Endodermal cell (in vitro differentiated cells): ENCODE measurements at places on chromosomes 2 and 18.

DNA sequence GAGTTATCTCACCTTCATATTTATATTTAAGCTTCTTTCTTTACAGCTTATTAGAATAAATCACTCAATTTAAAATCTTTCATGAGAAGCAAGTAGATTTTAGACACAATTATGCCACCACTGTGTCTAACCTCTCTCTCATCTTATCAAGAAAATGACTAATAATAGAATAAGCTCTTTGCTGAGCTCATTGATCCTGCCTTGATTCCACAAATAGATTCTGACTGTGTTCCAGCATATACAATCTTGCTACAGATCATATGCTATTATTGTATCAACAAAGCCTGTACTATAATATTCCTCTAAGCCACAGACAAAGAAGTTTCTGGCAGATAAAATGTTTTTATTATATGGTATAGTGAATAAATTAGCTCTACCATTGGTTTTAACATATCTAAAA lies 168.7 kb upstream of the GULP1 start:
- DNase-seq: no peak

DNA sequence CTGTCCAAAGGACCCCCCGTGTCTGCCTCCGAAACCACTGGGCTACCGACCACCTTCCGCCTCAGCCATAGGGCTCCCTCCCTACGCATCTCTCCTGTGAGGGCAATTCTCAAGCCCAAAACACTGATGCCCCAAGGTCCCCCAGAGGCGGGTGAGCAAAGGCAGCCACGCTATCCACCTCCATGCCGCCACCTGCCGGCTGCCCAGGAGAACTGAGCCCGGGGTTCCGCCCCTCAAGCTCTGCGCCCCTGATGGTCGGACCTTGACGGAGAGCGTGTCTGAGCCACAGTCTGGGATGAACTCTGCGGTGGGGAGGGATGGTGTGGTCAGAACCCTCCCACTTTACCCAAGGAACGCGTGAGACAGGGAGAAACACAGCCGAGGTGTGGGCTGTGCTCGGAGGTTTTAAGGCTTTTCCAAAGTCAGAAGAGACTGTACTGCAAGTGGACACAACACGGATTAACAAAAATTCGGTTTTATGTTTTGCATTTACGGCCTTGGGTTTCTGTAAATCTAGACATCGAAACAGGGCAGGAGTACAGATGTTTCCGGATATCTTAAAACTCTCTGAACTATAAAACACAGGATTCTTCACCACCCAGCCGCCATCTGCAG lies 114.1 kb downstream of the ZNF516 start:
- DNase-seq: peak; percentile 94

- DNase-seq: peak; percentile 73
These were observed 45.2 kb downstream of the ADNP2 start for GRCh38 chr18:80154293-80154692.

GRCh38 chr2:230591850-230592249 lies 120.8 kb upstream of the CAB39 start:
- no peak for DNase-seq

- DNase-seq: no peak
These were observed 112.6 kb upstream of the MCFD2 start for GRCh38 chr2:47028171-47028570.

GRCh38 chr2:127379712-127380355 lies 7.9 kb downstream of the MAP3K2 start:
- DNase-seq: no peak

- peak; percentile 90 for DNase-seq
These were observed 131.3 kb upstream of the CBLN2 start for GRCh38 chr18:72675394-72675793.

DNA sequence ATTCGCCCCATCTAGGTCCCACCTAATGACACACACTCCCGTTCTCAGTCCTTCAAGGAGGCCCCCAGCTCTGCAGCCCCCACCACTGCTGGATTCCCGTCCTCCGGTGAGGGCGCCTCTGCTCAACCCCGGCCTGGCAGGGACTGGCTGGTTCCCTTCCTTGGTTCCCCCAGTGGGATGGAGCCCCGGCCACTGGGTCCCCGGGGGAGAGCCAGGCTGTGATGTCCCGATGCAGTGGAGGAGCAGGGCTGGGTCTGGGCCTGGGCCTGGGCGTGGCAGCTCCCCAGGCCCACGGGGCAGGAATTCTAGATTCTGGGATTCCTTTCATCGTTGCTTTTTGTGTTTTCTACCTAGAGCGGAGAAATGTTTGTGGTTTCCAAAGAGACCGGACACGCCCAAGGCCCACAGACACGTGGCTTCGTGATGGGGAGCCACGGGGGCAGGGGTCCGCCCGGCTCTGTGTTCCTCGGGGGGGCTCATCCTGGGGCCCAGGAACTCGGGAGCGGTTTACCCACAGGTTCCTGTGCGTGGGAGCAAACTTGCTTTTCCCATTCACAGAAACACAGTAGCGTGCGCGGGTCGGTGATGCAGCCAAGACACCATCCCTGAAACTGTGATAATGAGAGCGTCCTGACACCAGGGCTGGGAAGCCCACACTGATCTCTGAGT lies 67.0 kb downstream of the SLC66A2 start:
- no peak for DNase-seq

DNA sequence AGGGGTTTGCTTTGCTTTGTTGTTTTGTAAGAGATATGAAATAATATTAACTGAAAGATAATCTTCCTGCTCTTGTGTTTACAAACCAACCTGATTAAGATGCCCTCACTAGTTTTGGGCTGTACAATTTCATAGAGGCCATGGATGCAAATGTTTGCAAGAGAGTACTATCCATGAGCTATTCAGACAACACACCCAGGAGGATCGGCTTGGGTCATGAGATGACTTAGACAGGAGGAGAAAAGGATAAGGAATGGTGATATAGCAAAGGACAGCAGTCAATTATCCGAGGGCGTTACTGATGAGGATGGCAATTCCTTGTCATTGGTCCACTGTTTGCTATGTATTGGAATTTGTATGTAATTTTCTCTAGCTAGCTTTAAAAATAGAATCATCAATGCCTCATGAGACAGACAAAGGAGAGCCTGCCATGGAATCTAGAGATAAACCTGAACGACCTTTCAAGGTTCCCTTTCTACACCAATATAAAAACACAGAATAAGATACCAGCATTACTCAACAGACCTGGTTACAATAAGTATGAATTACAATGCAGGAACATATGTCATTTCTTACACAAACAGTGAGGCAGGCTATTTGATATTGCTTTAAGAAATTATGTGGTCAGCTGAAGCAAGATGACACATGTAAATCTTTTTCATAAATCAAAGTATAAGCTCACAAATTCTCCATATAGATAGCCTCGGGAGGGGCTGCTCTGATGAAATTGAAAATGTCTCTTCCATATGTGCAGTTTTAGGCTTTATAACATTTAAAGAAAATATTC lies 54.4 kb upstream of the SOS1 start:
- DNase-seq: no peak

DNA sequence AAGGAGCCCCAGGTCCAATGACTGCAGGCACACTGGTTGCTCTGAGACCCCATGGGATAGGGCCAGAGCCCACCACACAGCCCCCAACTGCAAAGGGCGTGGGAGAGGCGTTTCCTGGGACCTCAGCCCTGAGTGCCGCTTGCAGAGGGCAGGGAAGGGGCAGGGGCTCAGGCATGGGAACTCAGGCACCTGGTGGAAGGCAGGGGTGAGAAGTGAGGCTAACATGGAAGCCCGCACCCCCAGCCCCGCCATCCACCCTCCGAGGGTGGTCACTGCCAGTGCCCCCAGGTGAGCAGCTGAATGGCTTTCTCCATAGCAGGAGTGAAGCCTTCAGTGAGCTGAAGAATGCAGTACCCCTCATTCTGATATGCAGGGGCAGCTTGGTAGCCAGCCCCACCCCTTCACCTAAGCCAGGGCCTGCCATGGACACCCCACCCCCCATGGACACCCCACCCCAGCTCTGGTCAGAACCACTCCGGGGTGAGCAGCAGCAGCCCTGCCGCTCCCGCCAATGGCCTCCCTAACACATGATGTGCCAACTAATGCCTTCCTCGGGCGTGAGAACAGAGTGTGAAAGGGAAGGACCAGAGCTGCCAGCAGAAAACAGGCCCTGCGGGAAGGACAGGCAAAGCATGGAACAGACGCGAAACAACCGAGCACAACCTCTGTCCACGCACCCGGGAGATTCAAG lies 6.6 kb downstream of the KIF1A start:
- DNase-seq: peak; percentile 30

- DNase-seq: no peak
These were observed 5.0 kb downstream of the CD28 start for GRCh38 chr2:203711399-203711798.

GRCh38 chr2:196823750-196824522 lies 14.8 kb upstream of the C2orf66 start:
- DNase-seq: no peak

GRCh38 chr2:208092093-208092832 lies 32.1 kb downstream of the CRYGD start:
- DNase-seq: no peak

DNA sequence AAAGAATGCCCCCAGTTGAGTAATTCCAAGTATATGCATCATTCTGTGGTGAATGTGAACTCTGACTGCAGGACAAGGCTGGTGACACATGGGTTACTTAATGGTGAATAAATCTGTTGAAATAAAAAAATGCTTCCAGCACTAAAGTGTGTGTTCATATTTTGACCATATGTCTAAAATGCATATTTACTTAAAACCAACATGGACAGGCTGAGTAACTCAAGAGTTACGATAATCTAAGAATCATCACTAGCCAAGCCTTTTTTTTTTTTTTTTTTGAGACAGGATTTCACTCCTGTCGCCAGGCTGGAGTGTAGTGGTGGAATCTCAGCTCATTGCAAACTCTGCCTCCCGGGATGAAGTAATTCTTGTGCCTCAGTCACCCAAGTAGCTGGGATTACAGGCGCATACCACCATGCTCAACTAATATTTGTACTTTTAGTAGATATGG lies 47.1 kb upstream of the CCBE1 start:
- no peak for DNase-seq

- no peak for DNase-seq
These were observed 21.9 kb downstream of the SDC1 start for GRCh38 chr2:20203072-20203471.

GRCh38 chr2:202148515-202149154 lies 75.6 kb downstream of the KIAA2012 start:
- DNase-seq: peak; percentile 64

DNA sequence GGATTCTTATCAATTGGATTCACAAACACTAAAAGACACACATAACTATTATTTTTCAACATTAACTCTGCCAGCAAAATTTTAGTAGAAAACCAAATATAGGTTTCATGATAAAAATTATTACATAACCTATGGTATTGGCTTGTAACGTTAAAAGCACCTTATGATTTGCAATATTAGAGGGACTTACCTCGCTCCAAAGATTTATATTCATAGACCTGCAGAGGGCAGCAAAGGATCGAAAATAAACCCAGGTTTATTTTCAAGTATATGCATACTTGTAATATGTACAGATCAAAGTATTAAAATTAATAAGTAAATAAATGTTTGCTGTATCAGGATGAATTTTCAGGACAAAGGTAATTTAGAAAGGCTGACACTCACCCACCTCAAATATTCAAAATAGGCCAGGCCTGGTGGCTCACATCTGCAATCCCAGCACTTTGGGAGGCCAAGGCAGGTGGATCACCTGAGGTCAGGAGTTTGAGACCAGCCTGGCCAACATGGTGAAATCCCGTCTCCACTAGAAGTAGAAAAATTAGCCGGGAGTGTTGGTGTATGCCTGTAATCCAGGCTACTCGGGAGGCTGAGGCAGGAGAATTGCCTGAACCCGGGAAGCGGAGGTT lies 45.3 kb downstream of the LRPPRC start:
- DNase-seq: no peak

DNA sequence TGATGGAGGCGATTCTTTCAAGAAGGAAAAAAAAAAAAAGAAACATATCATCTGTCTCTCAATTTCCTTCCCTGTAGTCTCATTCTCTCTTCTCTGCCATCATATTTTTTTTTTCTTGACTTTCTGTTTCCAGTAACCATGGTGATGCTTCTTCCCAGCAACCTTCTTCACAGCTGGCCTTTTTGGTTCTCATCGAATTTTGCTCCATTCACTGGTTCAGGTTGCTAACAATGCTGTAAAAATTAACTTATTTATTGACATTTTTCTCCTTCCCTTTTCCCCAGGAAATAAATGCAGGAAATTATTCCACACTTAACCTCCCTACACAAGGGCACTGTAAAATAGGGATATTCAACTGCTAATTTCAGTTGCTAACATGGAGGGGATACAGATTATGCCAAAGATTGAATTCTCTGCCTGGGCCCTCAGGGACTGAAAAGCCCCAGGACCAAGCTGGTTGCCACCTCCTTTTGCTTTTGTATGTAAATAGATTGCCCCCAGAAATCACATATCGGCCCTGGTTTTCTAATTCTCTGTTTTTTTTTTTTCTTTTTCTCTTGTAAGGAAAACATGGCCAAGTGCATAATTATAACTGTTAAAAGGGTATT lies 154.7 kb downstream of the MAP2 start:
- DNase-seq: no peak

GRCh38 chr2:8364668-8365067 lies 317.2 kb upstream of the ID2 start:
- no peak for DNase-seq

DNA sequence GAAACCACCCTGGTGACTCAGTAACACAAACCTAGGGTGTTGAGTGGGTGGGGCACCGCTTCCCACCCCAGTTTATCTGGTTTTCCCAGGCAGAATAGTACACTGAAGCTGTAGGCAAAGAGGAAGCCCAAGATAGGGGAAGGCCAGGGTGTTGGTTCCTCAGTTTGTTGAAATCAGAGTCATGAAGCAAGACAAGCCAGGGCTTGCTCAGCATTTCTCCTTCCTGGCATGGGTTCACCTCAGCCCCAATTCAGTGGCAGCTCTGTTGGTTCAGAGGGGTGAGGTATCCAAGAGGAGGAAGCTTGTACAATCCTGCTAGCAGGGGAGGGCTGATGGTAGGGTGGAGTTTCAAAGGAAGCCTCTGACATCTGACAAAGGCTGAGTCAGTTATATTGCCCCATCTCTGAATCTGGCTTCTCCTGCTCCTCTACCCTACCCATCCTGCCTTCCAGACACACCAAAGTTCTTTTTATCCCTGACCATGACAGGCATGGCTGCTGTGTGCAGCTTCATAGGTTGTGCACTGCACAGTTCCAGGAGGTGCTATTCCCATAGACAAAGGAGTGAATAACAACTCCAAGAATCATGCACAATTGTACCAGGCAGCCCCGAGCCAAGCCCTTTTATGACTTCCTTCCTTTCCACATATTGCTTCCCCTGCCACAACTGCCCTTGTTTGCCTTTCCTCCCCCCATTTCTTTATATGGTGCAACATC lies 24.9 kb upstream of the RAB10 start:
- no peak for DNase-seq

- DNase-seq: no peak
These were observed 15.8 kb downstream of the PLEKHA3 start for GRCh38 chr2:178496049-178496448.

GRCh38 chr2:120204022-120204405 lies 19.2 kb downstream of the TMEM185B start:
- peak; percentile 63 for DNase-seq

- no peak for DNase-seq
These were observed 87.4 kb downstream of the GAREM1 start for GRCh38 chr18:32383050-32383819.

- no peak for DNase-seq
These were observed 3.6 kb downstream of the TLK1 start for GRCh38 chr2:171157109-171157500.
